RCC 7860 (cell line): ENCODE measurements at places on chromosomes 4 and X.

- no peak for DNase-seq
These were observed 64.6 kb upstream of the ENPP6 start for GRCh38 chr4:184282251-184282713.

DNA sequence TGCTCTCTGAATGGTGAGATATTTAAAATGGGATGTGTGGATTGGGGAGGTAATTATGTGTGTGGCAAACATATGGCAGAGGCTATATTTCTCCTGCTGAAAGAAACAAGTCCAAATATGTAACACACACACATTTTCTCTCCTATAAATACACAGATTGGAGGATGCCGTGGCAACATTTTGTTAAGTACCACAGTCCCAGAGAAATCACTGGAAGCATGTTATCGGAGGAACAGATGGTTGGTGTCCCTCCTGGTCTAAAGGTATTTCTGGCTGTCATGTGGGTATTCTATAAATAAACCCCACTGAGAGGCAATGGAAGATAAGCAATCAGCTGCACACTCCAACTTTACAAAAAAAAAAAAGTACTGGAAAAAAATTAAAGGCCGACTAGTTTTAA, 528.3 kb upstream of the BOD1L1 start:
- no peak for DNase-seq

DNA sequence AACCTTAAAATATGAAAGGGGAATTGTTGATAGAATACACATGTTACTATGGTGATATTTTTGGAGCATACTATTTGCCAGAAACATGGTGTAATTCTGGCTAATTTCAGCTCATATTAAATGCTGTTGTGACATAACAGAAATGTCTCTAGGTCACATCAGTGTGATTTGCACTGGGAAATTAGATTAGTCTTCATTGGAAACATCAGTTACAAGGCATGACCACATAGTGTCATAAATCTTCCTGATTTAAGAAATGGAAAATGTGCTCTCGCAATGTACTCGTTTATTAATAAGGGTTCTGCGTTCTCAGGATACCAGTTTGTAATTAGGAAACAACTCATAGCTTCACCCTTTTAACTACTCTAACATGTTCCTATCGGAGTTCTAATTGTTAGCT, 72.9 kb upstream of the GYPA start:
- no peak for DNase-seq

GRCh38 chr4:37687194-37687562, 1.0 kb upstream of the RELL1 start:
- DNase-seq: no peak

- peak; percentile 41 for DNase-seq
These were observed 1060.6 kb upstream of the GRID2 start for GRCh38 chr4:91243132-91243531.

DNA sequence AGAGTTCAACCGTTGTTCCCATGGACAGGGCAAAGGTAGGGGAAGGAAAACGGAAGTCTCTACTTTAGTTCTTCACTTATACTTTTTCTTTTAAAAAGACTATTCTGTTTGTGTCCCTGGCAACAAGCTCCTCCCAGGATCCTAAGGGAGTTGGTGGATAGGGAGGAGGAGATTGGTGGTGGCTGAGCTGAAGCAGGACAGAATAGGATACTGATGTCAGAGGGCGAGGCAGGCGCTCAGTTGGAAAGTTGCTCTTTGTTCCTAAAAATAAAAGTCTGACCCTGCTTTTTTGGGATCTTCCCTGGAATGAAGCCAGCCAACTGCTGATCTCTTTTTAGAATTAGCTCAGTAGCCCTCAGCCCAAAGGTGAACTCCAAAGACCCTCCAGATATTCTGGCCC, 104.7 kb downstream of the MGST2 start:
- DNase-seq: no peak

DNA sequence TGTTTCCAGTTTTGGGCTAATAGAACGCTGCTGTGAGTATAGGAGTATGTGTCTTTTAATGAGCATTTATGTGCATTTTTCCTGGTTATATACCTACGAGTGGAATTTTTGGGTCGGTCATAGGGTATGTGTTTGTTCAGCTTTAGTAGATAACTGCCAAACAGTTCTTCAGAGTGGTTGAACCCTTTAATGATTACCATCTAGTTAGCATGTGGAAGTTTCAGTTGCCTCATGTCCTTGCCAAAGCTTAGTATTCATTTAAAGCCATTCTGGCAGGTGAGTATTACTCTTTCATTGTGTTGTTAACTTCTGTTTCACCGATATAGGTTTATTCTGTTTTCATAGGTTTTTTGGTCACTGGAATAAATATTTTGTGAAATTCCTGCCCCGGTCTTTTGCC, 229.1 kb downstream of the ARHGAP10 start:
- no peak for DNase-seq

DNA sequence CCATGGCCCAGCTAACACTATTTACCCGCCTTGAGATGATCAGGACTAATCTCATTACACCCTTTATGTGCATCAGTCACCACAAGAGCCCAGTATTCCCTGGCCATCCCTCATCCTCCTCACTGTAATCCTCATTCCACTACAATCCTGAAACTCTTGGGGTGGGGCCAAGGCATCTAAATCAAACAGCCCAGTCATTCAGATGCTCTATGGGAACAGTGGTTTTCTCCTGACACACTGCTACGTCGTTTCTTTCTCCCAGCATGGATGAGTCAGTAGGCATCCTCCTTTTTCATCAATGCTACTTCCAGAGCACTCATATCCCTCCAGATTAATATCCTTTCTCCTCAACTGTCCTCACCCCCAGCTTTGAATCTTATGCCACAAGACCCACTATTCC, 5.6 kb downstream of the SDAD1 start:
- peak; percentile 47 for DNase-seq

DNA sequence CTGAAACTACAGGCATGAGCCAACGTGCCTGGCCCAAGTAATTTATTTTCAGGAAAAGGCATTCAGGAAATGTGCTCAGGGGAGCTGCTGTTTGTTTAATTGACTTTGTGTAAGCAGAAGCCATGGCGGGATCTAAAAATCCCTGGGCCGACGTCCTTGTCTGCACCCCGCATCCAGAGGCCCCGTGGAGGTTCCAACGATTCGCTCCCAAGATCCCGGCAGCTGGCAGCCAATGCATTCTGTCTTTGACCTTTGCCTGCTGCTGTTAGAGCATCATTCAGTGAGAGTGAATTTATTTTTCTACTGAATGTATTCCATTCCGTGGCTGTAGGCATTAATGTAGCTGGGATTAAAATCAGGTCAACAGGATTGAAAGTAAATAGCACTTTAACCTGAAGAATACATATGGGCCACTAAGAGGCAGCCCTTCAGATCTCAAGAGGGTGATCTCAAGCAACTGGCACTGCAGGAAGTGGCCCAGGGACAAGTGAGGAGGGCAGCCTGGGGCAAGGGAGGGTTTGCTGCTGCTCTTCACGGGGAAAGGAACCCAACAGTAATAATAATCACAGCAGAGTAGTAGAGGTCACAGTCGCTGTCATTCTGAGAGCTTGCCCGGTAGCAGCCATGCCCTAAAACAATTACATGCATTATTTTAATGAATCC, 75.2 kb downstream of the PSAPL1 start:
- no peak for DNase-seq

GRCh38 chrX:25034889-25035288, 19.1 kb upstream of the ARX start:
- peak; percentile 23 for DNase-seq

GRCh38 chr4:123468479-123469031, 72.0 kb downstream of the SPRY1 start:
- no peak for DNase-seq

GRCh38 chr4:40857956-40858355, 108.2 kb downstream of the NSUN7 start:
- DNase-seq: no peak

DNA sequence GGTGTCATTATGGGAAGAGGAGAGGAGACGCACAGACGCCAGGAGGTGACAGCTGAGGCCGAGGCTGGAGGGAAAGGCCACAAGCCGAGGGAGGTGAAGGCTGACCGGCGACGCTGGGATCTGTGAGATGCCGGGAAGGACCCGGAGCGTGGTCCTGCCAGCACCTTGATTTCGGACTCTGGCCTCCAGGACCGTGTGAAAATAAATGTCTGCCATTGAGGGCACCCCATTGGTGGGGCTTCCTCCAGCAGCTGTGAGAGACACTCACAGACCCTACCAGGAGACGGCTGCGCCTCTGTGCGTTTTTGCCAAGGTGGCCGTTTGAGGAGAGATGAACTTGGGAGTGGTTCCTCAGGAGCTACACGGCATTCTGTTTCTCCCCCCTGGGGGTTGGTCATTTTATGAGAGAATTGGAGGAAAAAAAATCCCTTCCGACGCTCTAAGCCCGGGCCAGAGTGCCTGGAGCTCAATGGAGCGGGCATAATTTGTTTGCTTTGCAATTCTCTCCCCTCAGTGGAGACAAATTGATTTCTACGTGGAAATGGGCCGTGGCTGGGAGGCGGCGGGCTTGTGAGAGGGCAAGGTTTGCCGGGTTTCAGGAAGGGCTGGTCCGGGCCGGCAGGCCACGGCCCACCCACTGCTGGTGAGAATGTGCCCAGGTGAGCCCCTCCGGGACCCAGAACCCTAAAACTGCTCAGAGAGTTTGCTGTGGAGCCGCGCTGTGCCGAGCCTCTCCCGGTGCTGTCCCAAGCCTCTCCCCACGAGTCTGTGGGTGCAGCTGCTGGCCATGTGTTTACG, 53.9 kb downstream of the CPZ start:
- no peak for DNase-seq

DNA sequence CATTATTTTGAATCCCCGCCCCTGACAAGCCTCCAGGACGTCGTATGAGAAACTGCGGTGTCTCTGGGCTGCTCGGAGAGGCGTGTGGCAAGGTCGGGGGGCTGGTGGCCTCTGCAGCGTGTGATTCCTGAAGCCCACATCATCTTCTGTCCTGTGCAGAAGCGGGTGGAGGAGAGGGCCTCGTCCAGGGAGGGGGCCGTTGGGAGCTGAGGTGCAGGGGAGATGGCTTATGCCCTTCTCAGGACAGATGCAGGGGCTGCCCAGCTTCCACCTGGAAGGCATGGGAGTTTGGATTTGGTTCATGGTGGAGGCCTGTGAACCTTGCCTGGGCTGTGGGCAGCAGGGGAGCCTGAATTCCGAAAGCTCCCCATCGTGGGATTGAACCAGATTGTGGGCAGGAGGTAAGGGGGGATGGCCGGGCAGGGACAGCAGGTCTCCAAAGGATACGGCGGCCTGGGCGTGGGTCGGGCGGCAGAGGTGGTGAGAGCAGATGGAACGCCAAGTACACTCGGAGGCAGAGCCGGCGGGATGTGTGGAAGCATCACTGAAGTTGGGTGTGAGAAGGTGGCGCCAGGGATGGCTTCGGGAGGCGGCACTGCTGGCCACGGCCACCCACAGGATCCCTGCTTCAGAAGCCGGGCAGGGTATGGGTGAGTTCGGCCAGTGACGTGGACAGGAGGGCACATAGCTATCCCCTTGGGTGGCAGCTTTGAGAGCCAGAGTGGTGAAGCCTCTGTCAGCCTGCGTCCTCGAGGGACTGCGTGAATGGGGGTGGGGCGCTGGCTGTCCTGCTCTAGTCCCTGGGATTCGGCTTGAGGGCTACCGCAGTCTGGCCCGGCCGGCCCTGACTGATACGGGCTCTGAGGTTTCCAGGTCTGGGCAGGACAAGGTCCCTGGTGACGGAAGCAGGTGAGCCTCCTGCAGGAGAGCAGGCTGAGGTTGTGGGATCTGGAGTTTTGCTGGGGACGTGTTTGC, 76.3 kb upstream of the ADRA2C start:
- DNase-seq: no peak

GRCh38 chr4:159150396-159150795, 47.5 kb downstream of the RAPGEF2 start:
- no peak for DNase-seq

DNA sequence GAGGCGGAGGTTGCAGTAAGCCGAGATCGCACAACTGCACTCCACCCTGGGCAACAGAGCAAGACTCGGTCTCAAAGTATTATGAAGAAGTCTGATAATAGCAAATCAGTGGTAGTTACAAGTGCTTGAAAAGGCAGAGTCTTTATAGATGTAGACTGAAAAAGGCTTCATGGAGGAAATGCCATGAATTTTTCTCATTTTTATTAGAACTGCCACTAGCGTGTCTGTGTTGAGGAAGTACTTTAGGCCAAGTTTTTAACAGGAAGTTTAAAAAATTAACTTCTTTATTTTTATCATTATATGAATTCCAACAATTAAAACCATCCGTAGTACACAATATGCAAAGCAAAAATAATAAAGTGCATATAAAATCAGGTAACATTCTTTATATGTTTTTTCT, 32.8 kb upstream of the IL13RA1 start:
- no peak for DNase-seq

GRCh38 chr4:171714791-171715454, 98.3 kb upstream of the GALNTL6 start:
- DNase-seq: no peak

GRCh38 chr4:113157086-113157857, 107.8 kb downstream of the ANK2 start:
- DNase-seq: no peak

DNA sequence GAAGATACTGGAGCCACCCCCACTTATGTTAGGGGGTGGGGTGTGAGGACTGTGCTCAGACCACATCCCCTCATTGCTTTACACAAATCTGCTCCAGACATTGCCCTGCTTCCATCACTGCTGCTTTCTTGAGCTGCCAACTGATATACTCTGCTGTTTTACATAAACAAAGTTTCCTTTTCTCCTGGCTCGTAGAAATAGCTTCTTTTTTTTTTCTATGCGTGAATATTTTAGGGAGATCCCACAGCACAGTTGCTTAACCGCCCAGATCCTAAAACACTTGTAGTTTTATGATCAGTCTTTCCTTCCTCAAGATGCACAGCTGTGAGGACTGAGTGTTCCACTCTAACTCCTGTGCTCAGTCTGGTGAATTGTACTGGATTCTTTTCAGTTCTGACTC, 768.4 kb downstream of the PCDH18 start:
- no peak for DNase-seq

DNA sequence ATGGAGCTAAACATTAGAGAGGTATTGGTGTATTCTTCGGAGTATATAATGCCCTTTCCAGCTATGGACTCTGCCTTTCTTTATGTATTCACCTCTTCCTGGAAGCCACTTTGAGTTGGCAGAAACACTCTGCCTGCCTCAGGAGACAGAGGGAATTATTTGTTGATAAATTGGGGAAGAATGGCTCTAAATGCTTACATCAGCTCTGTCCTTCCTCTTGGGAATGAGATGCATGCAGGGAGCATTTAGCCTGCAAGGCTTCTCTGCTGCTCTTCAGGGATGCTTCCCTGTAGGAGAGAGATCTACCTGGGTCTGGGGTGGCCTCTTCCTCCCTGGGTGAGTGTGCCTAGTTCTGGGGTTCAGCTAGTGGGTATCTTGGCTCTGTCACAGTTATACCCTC, 6.9 kb upstream of the HS3ST1 start:
- no peak for DNase-seq

- no peak for DNase-seq
These were observed 50.0 kb upstream of the AADAT start for GRCh38 chr4:170139764-170140163.
